Kidney epithelial cell (primary cell): ENCODE measurements at places on chromosomes 2 and 18.

- no peak for DNase-seq
Measured at GRCh38 chr2:161033059-161033660, 127.1 kb upstream of the TANK start.

- DNase-seq: no peak
Measured at GRCh38 chr18:55420665-55421307, 167.2 kb downstream of the TCF4 start.

DNA sequence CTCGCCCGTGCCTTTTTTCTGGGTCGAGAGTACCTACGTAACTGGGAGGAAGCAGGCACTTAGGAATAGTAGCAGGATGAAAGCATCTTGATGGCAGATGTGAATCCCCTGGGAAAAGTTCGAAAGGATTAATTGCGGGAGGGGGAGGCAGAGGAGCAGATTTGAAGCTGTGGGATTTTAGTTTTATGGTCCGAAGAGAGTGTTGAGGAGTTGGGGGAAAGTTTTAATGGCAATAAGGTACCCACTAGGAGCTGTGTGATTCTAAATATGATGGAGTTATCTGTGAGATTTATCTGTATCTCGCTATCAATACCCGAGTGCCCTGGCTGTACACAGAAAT lies 1.1 kb downstream of the AGFG1 start:
- no peak for DNase-seq

DNA sequence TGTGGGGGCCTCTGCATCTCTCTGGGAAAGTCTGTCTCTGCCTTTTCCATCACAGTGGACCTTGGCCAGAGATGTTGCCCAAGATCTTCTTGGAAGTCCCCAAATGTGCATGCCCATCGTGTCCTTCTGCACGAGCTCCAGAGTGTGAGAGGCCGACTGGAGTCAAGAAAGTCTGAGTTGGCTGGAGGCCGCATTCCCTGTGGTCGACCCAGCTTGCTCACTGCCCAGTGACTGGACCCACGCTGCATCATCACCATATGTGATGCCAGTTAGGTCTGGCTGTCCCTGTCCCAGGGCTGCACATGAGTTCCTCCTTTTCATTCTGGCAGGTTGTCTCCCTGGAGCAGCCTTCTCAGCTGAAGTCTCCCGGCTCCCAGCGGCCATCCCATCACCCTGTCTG lies 93.8 kb downstream of the ARL4C start:
- no peak for DNase-seq
